ENCODE measurements at places on chromosomes 4 and X. TPM values are rescaled to one million over a fixed set of nuclear protein-coding genes. Genes with fewer than 3 reads are reported as not detected.

DNA sequence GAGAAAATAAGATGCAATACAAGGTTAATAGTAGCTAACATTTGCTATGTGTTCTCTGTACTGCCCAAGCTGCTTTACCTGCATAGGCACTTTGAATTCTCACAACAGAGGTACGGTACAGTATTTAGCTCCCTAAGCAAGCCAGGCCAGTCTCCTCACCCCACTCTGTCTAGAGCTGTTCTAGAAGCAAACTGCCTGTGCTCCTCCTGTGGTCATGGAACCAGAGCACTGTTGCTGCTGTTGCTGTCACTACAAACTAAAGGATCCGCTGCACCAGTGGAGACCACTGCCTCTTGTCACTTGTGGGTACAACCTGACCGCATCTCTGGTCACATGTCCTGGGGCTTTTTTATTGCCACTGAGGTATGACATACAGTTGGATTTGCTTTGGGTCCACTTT is 19.6 kb downstream of the ZNF330 start:
- no peaks in the 10 kb centered on the region for H3K4me1 ChIP-seq
- H3K4me3 ChIP-seq = no peak overlapping the region
- no peak for DNase-seq
- H3K27me3 ChIP-seq = no peaks in the 10 kb centered on the region
- H3K27ac ChIP-seq = no peak overlapping the region

DNA sequence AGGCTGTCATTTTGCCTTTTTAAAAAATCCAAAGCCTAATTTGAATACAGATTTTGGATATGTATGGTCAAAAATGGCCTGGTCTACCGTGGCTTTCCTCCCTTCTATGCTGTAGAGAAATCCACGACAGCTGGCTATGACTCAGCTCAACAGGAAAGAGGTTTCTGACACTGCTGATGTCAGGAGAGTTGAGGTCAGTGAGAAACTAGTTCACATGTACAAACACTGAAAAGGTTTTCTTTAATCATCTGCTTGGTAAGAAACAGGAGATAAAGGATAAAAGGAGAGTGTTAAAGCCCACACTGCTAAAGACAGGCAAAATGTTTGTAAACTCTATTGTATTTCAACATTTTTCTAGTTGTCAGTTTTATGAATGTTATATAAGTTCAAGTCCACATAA is 113.9 kb downstream of the NYX start:
- H3K4me3 ChIP-seq = no peak overlapping the region
- no peaks in the 10 kb centered on the region for H3K36me3 ChIP-seq
- no peak for DNase-seq
- no peaks in the 10 kb centered on the region for H3K27me3 ChIP-seq
- H3K4me1 ChIP-seq = no peaks in the 10 kb centered on the region
- H3K27ac ChIP-seq = no peak overlapping the region

DNA sequence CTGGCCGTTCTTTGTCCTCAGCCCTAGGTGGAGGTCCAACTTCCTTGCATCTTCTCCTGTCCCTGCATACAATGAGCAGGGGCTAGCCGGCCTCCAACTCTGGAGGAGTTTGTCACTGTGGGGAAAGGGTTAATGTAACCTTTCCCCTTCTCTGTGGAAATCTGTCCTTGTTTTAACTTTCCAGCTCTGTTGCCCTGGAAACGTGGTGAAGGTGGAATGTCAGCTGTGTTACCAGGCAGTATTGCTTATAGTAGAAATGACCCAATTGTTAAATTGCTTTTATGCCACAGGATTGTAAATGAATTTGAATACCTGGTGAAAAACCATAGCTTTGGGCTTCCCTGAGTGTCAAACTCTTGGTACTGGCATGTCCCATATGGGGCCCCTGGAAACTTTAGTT is 131.6 kb upstream of the SCML1 start:
- no peaks in the 10 kb centered on the region for H3K27me3 ChIP-seq
- H3K36me3 ChIP-seq = no peaks in the 10 kb centered on the region
- no peaks in the 10 kb centered on the region for H3K4me1 ChIP-seq
- no peak overlapping the region for H3K27ac ChIP-seq
- no peak overlapping the region for H3K4me3 ChIP-seq

GRCh38 chrX:108664701-108665100 is 71.7 kb downstream of the IRS4 start:
- H3K4me3 ChIP-seq = no peak overlapping the region
- no peak overlapping the region for H3K27ac ChIP-seq
- no peak for DNase-seq
- H3K4me1 ChIP-seq = no peaks in the 10 kb centered on the region
- no peaks in the 10 kb centered on the region for H3K27me3 ChIP-seq

- no peaks in the 10 kb centered on the region for H3K27me3 ChIP-seq
- no peak for DNase-seq
- H3K4me3 ChIP-seq = no peak overlapping the region
- no peak overlapping the region for H3K27ac ChIP-seq
- no peaks in the 10 kb centered on the region for H3K4me1 ChIP-seq
Measured at GRCh38 chr4:22191565-22191964, 243.0 kb upstream of the KCNIP4 start.

GRCh38 chrX:120200851-120201250 is 42.4 kb downstream of the RHOXF2 start:
- DNase-seq = peak; percentile 21
- H3K36me3 ChIP-seq = no peaks in the 10 kb centered on the region
- H3K4me3 ChIP-seq = no peak overlapping the region
- no peaks in the 10 kb centered on the region for H3K27me3 ChIP-seq

DNA sequence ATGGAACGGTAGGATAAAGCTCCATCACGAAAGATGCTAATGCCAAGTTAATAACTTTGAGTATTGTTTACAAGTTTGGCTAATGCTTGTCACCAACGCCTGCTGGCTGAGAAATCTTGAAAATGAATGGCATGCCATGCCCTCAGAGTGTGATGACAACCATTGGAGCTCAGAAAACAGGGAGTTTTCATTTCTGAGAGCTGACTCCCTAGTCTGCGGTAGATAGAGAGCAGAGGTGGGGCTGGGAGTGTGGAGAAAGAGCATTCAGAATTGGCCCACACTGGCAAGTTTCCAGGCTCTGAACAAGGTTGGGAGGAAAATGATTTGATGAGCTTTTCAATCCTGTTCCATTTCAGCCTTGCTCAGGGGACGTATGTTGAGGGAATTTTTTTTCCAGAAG is 183.9 kb downstream of the CPEB2 start:
- DNase-seq = no peak
- no peak overlapping the region for H3K27ac ChIP-seq
- H3K4me1 ChIP-seq = no peaks in the 10 kb centered on the region
- H3K36me3 ChIP-seq = no peaks in the 10 kb centered on the region
- H3K27me3 ChIP-seq = no peaks in the 10 kb centered on the region

DNA sequence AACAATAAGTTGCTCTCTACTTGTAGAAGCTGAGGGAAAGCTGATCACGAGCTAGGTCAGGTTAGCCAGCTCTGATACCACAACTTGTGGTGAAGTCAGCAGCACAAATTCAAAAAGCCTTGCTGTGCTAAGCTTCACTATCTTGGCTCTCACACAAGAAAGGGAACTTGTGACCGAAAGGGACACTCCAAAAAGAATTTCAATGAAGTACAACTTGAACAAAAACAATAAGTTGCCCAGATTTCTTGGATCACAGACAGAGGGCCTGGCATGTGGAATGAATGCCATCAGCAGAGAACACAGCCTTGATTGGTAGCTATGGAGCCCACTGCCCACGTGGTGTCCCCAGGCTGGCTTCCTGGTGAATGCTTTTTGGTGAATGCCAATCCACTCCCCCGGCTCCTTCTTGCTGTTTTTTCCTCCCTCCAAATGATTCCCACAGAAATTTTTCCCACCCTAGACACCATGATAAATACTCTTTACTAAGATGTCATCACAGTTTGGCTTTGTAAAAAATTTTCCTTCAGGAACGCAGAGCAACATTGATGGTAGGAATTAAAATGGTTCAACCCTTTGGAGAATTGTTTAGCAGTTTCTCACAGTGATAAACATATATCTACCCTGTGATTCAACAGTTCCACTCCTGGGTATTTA is 82.6 kb downstream of the ANXA3 start:
- peaks cover 5% of the 10 kb centered on the region for H3K4me1 ChIP-seq
- no peak overlapping the region for H3K27ac ChIP-seq
- DNase-seq = no peak
- H3K36me3 ChIP-seq = no peaks in the 10 kb centered on the region
- no peaks in the 10 kb centered on the region for H3K27me3 ChIP-seq

GRCh38 chr4:152983221-152983620 is 47.1 kb downstream of the FHDC1 start:
- no peak for DNase-seq
- no peaks in the 10 kb centered on the region for H3K4me1 ChIP-seq
- H3K36me3 ChIP-seq = no peaks in the 10 kb centered on the region
- no peak overlapping the region for H3K27ac ChIP-seq
- no peak overlapping the region for H3K4me3 ChIP-seq
- no peaks in the 10 kb centered on the region for H3K27me3 ChIP-seq

DNA sequence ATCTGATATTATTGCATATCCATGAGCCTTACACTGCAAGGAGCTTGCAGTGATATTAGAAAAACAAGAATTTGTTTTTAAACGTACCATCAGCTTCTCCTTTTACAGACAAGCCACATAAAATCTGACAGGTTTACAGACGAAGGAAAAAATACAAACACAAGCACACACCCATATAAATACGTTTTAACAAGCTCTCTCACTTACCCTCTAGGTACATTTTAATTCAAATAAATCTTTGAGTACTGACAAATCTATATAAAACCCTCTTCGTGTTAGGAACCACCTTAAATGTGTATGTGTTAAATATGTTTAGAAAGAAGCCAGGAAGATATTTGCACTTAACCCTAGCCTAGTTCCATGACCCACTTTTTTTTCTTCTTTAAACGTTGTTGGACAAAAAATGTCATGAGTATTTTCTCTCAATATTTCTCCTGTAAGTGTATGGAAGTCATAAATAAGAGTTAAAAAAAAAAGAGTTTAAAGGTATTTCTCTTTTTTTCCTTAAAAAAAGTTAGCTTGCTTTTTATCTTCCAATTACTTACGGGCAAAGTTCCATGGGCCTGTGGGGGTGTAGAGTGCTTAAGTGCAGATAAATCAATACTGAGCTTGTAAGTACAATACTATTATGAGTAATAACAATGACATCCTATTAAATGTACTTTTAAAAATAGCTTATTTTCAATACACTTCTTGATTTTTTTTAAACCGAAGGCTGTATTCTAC is 1.5 kb downstream of the ARAP2 start:
- no peaks in the 10 kb centered on the region for H3K36me3 ChIP-seq
- no peak overlapping the region for H3K27ac ChIP-seq
- H3K27me3 ChIP-seq = no peaks in the 10 kb centered on the region

- no peaks in the 10 kb centered on the region for H3K4me1 ChIP-seq
- no peak overlapping the region for H3K4me3 ChIP-seq
- no peak overlapping the region for H3K27ac ChIP-seq
- H3K36me3 ChIP-seq = no peaks in the 10 kb centered on the region
- no peak for DNase-seq
Measured at GRCh38 chr4:81197864-81198524, 17.0 kb downstream of the PRKG2 start.

GRCh38 chr4:156581282-156582063 is 390.1 kb downstream of the PDGFC start:
- DNase-seq = peak; percentile 22
- H3K27ac ChIP-seq = no peak overlapping the region
- no peak overlapping the region for H3K4me3 ChIP-seq
- no peaks in the 10 kb centered on the region for H3K36me3 ChIP-seq
- H3K27me3 ChIP-seq = no peaks in the 10 kb centered on the region

GRCh38 chrX:123860983-123861382 is 1.1 kb downstream of the XIAP start:
- no peaks in the 10 kb centered on the region for H3K27me3 ChIP-seq
- peak; percentile 47 for DNase-seq
- peak overlapping the region; percentile 79 for H3K4me3 ChIP-seq
- no peaks in the 10 kb centered on the region for H3K36me3 ChIP-seq

DNA sequence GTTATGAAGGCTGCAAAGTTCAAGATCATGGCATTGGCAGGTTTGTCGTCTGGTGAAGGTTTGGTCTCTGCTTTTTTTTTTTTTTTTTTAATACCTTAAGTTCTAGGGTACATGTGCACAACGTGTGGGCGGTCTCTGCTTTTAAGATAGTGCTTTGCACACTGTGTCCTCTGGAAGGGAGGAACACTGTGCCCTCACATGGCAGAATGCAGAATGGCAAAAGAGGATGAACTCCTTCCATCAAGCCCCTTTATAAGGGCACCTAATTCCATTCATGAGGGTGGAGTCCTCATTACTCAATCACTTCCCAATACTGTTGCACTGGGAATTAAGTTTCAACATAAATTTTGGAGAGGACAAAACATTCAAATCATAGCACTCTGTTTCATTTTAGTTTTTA is 101.4 kb downstream of the GLRA2 start:
- H3K4me3 ChIP-seq = no peak overlapping the region
- H3K36me3 ChIP-seq = no peaks in the 10 kb centered on the region
- peak; percentile 64 for DNase-seq
- no peak overlapping the region for H3K27ac ChIP-seq
- peaks cover 5% of the 10 kb centered on the region for H3K4me1 ChIP-seq

DNA sequence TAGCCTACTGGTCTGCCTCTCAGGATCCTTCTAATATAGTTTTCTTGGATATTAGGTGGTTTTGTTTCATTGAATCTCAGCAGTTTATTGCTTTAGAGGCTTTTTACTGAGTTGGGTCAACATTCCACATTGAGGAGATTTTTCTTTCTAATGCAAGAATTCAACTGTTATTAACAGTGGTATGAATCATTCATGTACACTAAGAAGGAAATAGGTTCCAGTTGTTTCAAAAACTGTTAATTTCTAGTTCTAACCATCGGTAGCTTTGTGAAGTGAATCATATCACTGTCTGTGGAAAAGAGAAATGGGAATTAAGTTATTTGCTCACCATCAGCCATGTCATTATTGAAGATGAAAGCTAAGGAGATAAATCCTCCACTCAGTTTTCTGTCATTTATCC is 331.5 kb downstream of the RPA4 start:
- peaks cover 15% of the 10 kb centered on the region for H3K4me1 ChIP-seq
- no peak overlapping the region for H3K4me3 ChIP-seq
- H3K36me3 ChIP-seq = no peaks in the 10 kb centered on the region
- DNase-seq = no peak

DNA sequence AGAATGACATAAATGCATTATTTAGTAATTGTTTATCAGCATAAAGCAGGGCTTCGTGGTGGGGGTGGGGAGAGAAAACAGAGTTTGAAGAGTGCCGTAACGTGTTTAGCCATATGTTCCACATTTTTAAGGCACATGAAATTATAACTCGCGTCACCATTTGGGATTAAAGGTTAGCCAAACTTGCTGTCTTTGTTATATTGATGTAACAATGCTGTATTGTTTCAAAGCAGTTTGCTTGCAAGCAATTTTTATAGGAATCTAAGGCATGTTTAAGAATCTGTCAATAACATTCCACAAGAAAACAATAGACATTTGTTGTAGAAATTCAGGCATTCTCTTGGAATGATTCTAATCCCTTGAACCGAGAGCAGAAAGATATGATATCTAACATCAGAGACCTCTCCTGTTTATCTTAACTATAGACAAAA is 78.3 kb downstream of the CLDN22 start:
- no peaks in the 10 kb centered on the region for H3K27me3 ChIP-seq
- no peak overlapping the region for H3K27ac ChIP-seq
- no peaks in the 10 kb centered on the region for H3K36me3 ChIP-seq
- no peak for DNase-seq
- no peak overlapping the region for H3K4me3 ChIP-seq

The USP27X gene
- not detected for total RNA-seq

The WDR17 gene
- 3.8 TPM for total RNA-seq

The RENBP gene
- total RNA-seq = 0.22 TPM

The NDST3 gene
- total RNA-seq = not detected

The CDKL2 gene
- 0.11 TPM for total RNA-seq

The EMCN gene
- not detected for total RNA-seq

The VCX gene
- total RNA-seq = not detected

The TEC gene
- 0.45 TPM for total RNA-seq

All from Karpas-422 (cell line).